Activated CD8-positive, alpha-beta memory T cell treated with anti-CD3 and anti-CD28 coated beads for 1 hour (primary cell): ENCODE measurements at places on chromosomes 7 and 10.

GRCh38 chr10:119849944-119850343 is 22.7 kb downstream of the MCMBP start:
- DNase-seq = no peak

- DNase-seq = no peak
These were observed 10.7 kb downstream of the MTPN start for GRCh38 chr7:135966341-135967043.

DNA sequence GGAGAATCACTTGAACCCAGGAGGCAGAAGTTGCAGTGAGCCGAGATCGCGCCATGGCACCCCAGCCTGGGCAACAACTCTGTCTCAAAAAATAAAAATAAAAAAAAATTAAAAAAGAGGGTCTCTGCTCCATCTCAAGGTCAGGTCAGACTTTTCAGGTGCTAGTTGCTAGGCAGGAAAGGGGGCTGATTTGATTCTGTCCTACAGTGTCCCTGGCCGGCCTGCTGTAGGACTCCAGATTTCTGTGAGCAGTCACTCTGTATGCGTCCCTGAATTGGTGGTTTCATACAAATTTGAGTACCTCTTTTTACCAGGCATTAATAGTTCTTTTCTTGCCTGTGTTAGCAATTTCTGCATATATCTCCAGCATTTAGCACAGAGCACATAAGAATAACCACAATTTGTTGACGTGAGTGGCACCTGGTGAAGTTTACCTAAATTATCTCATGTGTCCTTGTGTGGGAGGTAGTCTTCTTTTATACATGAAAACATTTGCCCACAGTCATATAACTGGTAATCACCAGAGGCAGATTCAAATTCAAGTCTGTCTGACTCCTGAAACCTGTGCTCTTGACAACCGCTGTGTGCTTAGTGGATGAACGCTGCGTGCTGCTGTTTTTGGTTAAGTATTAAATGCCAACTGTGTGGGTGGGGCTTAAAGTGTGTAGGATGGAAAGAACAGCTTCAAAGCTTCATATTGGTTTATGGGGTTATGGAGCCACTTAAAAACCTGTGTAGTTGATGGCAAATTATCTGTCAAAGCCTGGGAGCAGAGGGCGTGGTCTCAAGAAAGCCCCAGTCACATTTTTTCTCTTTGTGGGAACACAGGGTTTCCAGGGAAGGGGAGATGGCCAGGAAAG is 3.2 kb upstream of the ZNF775 start:
- DNase-seq = no peak

- no peak for DNase-seq
These were observed 323.4 kb downstream of the PARD3 start for GRCh38 chr10:34491678-34492077.

GRCh38 chr10:62637249-62638061 is 167.1 kb upstream of the ADO start:
- no peak for DNase-seq

GRCh38 chr7:108246227-108246837 is 116.2 kb upstream of the LAMB4 start:
- no peak for DNase-seq

DNA sequence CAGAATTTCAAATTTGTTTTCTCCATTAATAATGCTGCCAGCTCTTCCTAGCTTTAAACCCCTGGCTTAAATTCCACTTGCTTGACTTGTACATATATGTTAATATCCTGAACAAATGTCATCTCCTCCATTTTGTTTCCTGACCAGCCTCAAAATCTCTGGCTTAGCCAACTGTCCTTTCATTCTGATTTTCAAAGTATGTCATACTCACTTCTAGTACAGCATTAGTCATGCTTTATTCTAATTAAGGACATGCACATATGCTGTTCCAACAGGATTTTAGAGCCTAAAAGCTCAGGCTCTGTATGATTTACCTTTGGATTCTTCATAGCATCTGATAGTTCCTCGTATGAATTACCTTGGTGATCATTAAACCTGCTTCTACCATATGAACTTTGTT is 158.3 kb downstream of the ZNF438 start:
- no peak for DNase-seq

GRCh38 chr7:2719007-2719406 is 31.0 kb downstream of the AMZ1 start:
- peak; percentile 47 for DNase-seq

GRCh38 chr7:43758822-43759683 is 573 bp downstream of the BLVRA start:
- DNase-seq = peak; percentile 16

- no peak for DNase-seq
These were observed at the start of gene VENTX for GRCh38 chr10:133237588-133238465. TSS of gene VENTX (plus strand) at chr10:133237855. CDS start at chr10:133237915, 60 bp downstream.

DNA sequence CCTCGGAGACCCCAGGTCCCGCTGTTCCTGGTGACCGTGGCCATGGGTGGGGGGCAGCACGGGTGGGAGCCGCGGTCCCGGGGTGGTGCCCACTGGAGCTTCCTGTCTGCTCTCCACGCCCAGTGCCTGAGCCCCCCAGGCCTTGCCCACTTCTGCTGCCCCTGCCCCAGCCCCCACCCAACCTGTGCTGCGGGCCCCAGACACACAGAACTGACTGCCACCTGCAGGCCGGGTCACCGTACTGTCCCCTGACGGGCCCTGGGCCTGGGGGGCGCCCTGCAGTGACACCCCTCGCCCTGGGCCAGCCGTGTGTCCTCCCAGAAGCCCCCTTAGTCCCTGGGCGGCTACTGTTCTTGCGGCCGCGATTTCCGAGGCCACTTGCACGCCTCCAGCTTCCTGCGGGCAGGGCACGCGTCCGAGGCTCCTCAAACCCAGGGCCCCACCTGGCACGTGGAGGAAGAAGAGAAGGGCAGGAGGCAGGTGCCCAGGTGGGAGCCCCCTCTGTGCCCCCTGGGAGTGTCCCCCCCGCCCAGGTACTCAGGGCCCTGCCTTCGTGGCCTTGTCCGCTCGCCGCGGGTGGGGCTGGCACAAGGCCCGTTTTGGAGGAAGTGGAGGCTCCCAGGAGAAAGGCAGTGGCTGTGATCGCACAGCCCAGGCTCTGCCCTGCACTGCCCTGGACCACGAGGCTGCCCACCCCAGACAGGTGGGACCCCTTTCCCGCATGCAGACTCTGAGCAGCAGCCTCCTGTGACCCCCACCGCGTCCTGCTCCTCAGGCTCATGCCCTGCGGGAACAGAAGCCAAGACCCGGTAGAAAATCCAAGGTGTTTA is 10.4 kb downstream of the TMEM184A start:
- no peak for DNase-seq

DNA sequence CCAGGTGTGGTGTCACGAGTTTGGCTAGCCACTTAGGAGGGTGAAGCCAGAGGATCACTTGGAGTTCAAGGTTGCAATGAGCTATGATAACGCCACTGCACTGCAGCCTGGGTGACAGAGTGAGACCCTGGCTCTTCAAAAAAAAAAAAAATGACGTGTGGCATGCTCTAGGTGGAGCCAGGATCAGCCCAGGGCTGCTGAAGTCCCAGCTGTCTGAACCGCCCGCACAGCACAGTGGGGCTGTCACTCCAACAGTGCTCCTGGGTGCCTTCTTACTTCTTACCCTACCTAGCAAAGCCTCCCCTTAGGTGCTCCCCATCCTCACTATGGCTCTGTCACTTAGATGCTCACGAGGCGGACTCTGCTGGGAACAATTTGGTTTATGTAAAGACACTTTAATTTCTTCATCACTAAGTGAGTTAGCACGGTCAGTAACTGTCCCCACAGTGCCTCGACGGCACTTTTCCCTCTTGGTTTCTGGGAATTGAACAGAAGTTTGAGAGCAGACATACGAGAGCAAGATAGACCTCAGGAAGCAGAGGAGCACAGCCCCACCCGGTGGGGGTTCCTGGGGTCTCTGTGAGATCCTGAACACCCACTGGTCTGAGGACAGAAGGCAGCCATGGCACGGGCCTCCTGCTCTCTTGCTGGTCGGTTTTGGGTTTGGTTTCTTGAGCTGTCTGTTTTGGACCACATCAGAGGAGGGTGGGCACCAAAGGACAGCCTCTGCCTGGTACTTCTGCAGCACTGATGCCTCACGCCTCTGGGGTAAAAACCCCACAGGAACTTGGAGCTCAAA is 66.2 kb upstream of the BTBD16 start:
- no peak for DNase-seq

GRCh38 chr7:100952641-100953040 is 3.3 kb downstream of the MUC3A start:
- DNase-seq = no peak

- DNase-seq = no peak
These were observed 226.9 kb downstream of the GLRX3 start for GRCh38 chr10:130363051-130363450.

GRCh38 chr7:80372415-80372814 is 139.4 kb downstream of the GNAT3 start:
- no peak for DNase-seq

GRCh38 chr7:36403452-36403851 is 13.8 kb downstream of the ANLN start:
- DNase-seq = no peak

DNA sequence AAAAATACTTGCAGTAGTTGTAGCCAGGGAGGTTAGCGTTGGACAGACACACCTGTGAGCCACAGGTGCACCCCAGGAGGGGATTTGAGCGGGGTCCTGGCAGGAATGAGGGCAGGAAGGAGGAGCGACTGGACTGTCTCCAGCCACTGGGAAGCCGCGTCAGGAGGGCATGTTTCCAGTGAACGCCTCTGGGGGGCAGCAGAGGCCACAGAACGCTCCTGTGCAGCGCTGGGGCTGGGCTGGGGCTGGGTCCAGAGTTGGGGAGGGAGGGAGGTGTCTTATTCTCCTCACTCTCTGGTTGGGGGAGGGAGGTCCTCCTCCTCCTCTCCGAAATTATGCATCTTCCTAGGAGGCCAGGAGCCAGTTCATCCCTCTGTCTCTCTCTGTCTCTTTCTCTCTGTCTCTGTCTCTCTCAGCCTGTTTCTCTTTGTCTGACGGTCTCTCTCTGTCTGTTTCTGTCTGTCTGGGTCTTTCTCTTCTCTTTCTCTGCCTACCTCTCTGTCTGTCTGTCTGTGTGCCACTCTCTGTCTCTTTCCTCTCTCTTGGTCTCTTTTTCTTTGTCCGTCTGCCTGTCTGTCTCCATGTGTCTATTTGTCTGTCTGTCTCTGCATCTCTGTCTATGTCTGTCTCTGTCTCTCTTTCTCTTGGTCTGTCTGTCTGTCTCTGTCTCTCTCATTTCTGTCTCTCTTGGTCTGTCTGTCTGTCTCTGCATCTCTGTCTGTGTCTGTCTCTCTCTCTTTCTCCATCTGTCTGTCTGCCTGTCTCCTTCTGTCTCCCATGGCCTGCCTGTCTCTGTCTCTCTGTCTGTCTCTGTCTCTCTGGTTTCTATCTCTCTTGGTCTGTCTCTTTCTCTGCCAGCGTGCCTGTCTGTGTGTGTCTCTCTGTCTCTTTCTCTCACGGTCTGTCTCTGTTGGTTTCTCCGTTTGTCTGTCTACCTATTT is 9.9 kb upstream of the PSMG3 start:
- no peak for DNase-seq

DNA sequence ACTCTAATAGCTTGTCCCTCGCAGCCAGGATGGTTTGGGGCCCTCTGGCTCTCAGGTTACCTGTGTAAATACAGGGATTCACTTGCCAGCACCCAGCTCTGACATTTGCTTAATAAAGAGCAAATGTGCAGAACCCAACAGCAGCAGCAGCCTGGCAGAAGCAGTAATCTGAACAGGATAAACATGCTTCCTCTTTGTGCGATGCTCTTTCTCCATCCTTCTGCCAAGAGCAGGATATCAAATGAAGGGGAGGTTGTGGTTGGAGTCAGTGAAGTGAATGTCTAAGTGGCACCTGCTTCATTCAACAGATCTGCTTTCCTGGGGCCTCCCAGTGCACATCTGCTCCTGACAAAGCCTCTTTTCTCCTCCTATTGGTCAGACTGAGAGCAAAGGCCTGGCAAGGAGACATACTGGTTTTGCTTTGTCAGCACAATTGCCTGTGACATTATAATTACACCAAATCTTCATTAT is 130.3 kb downstream of the NRF1 start:
- DNase-seq = no peak

DNA sequence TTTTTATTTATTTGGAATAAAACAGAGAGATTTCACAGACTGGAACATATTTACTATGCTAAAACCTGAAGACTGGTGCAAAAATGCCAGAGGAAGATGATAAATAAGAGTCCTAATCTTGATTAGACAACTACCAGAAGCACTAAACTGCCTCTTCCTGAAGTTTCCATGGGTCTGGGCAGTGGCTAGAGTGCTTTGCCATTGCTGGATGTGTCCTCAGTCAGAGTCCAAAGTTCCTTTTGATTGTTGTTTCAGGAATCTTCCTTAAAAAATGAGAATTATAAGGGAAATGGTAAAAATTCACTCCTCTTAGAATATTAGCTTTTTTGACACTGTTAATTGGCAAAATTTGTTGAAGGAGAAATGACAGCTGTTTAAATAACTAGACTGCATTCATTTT is 86.3 kb upstream of the AHR start:
- DNase-seq = no peak

DNA sequence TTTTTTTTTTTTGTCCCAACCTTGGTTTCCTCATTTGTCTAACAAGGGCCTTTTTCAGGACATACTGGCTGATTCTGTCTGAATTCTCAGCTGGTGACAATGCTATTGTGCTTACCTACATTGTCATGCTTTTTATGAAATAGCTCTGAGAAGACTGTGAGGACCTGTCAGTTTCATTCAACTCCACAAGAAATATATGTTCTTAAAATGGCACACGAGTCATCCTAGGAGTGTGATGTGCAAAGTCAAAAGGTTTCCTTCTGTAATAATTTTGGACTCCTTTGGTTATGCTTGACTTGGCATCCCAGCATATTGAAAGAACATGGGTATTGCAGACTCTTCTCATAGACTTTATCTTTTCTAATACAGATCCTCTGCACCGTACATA is 316.0 kb downstream of the GFRA1 start:
- no peak for DNase-seq

DNA sequence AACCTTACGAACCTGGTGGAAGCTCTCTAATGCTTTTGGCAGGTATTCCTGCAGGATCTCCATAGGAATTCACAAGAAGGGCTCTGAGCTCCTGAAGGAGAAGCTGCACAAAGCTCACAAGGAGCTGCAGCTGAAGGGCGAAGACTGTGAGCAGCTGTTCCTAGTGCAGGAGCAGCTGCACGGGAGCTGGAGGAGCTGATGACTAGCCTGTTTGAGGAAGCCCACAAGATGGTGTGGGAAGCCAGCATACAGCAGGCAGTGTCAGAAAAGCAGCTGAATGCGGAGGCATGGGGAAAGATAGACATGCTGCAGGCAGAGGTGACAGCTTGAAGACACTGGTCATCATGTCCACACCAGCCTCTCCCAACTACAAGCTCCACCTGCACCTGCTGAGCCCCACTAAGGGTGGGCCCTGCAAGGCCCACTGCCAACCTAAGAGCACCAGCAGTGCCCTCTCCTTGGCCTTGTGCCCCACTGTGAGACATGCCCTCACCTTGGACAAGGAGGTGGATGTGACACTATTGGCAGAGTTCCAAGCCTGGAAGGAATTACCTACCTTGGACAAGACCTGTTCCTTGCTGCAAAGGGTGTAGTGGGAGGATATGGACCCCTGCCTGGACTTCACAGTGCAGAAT is 250.6 kb downstream of the BBS9 start:
- no peak for DNase-seq
